Activated CD8-positive, alpha-beta memory T cell treated with anti-CD3 and anti-CD28 coated beads for 1 hour (primary cell): ENCODE measurements at places on chromosomes 2 and 18.

DNA sequence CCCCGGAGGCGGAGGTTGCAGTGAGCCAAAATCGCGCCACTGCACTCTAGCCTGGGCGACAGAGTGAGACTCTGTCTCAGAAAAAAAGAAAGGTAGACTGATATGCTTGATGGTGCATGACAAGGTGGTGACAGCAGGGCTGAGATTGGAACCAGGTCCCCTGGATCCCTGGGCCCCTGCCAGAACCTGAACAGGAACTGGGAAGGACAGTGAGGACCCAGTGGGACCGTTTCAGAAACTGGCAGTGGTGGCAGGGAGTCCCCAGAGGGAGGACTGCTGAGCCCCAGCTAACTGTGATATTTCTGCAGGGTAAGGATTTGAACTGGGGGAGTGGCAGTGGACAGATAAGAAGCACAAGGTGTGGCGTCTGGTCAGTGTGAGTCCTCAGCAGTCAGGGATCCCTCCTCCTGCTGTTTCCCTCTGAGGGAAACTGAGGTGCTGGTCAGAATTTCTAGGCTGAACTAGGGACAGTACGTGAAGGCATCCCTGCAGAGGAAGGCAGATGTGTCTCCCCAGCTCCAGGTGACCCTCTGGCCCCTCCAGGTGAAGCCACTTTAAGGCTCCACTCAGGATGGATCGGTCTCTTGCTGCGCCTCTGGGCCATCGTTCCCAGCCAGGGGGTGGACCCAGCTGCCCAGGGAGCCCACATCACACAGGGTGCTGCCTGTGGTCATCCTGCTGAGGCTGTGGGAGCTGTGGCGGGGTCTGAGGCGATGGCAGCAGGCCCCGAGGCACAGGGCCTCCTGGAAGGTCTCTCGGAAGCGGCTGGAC lies 5.6 kb downstream of the NMUR1 start:
- DNase-seq = no peak

DNA sequence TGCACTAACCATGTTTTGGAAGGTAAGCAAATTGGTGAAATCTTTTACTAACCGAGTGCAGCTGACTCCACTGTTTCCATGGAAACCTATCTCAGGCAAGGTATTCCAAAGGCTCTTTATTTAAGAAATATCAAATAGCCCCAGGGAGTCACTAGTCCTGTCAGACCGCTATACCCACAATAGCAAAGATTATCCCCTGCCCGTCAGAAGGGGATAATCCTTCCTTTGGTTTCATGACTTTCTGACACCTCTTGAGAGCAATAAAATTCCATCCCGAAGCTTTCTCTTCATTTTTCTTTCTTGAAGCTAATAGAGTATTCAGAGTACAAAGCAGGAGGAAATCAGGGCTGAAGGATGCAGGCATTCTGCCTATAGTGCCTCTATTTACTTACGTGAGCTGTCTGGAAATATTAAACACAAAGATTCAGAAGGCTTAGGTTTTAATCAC lies 34.7 kb upstream of the MAP2 start:
- no peak for DNase-seq

- DNase-seq = no peak
Observed at GRCh38 chr2:96859681-96860064, 1.9 kb upstream of the ANKRD39 start.

DNA sequence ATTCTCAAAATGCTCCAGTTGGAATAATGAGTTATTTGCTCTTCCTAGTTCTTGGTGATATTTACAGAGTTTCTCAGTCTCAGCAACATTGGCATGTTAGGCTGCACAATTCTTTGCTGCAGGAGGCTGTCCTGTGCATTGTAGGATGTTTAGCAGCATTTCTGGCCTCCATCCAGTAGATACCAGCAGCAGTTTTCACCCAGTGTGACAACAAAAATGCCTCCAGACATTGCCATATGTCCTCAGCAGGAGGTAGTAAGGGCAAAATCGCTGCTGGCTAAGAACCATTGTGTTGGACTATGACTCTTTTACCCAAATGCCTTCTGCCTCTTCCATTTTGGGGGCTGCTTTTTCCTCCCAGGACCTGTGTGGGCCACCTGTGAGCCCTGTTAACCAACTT lies 50.4 kb downstream of the PAX8 start:
- DNase-seq = no peak

DNA sequence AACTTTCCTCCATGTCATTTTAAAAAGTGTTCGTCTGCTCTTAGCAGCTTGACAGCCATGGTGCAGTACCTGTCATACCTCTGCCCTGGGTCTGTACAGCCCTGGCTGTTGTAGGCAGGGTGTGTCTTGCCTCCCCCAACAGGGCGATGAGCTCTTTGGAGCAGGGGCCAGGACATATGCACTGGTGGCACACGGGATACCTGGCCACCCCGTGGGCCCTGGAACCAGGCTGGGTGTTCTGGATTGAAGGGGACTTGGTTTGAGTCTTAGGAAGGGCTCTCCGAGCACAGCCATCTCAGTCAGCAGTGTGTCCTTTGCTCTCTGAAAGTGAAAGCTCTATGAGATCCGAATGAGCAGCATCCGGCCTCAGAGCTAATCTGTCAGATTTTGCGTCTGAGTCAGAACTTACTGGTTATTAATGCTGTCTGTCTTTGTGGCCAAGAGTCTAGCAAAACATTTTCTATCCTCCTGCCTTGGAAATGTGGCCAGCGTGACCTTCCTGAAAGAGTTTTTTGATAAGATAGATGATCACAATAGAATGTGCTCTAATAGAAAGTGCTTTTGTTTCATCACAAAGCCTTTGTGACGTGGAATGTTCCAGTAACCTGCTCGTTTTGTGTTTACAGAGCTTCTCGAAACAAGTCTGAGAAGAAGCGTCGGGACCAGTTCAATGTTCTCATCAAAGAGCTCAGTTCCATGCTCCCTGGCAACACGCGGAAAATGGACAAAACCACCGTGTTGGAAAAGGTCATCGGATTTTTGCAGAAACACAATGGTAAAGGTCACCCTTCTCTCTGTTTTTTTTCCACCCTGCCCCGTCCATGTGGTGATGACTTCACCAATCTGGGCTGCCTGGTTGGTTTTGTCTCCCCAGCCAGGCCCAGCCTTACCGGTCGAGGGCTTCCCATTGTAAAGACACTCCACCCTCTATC lies 77.3 kb upstream of the RPL31 start:
- no peak for DNase-seq

DNA sequence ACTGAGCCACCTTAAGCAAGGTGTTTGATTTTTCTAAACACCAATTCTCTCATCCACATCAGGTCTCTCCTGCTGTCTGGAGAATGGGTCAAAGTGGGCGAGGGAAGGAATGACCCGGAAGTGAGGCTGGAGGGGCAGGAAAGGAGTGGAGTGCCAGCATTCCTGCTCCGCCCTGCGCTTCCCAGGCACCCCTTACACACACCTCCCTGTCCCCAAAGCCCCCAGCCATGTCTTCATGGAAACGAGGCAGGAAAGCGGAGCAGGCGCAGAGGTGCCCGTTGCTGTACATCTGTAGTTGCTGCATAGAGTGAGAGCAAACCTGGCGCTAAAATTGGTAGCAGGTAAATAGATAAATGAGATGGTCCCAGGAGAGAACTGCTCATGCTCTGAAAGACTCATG lies 27.2 kb upstream of the NT5DC4 start:
- DNase-seq = no peak

DNA sequence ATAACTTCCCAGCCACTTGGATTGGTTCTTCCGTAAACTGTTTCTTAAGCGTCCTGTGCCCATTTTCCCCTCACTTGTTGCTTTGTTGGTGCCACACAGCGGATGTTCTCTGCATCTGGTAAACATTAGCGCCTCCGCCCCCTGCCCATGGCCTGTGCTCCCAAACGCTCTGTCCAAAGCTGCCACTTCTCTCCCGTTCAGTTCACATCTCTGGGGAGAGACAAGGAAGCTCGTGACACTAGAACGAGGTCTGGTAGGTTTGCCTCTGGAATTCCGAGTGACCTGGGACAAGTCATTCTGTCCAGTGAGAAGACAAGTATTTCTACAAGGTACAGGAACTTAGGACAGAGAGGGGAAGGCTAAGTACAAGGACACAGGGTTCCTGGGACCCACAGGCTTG lies 9.4 kb downstream of the COPS9 start:
- no peak for DNase-seq

GRCh38 chr2:159971365-159972152 lies 90.9 kb downstream of the PLA2R1 start:
- no peak for DNase-seq

- DNase-seq = no peak
Observed at GRCh38 chr2:201149064-201149820, 33.3 kb downstream of the CFLAR start.

DNA sequence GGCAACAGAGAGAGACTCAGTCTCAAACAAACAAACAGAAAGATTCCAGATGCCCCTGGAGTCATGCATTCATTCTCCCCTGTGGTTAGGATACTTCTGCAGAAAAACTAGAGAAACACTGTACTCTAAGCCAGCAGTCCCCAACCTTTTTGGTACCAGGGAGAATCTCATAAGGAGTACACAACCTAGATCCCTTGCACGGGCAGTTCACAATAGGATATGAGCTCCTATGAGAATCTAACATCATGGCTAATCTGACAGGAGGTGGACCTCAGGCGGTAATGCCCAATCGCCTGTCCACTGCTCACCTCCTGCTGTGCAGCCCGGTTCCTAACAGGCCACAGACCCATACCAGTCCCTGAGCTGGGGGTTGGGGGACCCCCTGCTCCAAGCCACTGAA lies 18.3 kb downstream of the PSME4 start:
- DNase-seq = no peak
